DMS 273 treated with DMSO at 0.1 percent for 48 hours (cell line): ENCODE measurements at places on chromosomes 6 and 20.

DNA sequence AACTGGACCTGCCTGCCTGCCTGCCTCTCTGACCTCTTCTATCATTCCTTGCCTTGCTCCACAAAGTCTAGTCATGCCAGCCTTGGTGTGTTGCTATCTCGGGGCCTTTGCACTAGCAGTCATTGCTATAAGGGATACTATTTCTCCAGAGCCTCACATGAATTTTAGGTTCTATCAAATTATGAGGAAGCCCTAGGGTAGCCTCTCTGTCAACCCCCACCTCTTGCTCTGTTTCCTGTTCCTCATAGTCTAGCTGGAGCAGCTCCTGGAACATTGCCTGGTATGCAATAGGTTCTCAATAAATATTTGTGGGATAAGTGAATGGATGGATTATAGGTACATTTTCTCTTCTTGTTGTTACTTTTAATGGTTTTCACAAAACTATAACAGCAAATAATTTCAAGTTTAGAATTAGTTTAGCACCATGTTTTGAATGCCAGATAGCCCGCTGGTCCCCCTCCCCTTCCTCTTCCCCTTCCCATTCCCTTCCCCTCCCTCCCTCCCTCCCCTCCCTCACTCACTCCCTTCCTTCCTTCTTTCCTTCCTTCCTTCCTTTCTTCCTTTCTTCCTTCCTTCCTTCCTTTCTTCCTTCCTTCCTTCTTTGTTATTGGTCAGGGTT, 46.9 kb upstream of the DTNBP1 start:
- DNase-seq = no peak

GRCh38 chr20:33909331-33909921, 84.3 kb upstream of the RALY start:
- no peak for DNase-seq

DNA sequence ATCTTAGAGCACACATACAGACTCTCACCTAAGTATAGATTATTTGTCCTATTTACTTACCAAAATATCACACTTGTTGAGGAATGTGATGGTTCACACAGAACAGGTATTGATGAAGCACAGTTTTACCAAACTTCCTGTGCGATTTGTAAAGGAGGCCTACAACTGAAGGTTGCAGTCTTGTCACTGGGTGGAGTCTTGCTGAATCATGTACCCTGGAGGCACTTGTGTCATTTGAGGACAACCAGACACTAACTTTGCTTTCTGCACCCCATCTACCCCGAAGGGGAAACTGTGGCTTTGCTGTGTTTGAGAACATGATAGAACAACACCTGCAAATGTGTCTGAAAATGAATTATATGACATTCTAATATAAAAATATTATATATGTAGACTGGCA, 32.4 kb upstream of the HINT3 start:
- no peak for DNase-seq

DNA sequence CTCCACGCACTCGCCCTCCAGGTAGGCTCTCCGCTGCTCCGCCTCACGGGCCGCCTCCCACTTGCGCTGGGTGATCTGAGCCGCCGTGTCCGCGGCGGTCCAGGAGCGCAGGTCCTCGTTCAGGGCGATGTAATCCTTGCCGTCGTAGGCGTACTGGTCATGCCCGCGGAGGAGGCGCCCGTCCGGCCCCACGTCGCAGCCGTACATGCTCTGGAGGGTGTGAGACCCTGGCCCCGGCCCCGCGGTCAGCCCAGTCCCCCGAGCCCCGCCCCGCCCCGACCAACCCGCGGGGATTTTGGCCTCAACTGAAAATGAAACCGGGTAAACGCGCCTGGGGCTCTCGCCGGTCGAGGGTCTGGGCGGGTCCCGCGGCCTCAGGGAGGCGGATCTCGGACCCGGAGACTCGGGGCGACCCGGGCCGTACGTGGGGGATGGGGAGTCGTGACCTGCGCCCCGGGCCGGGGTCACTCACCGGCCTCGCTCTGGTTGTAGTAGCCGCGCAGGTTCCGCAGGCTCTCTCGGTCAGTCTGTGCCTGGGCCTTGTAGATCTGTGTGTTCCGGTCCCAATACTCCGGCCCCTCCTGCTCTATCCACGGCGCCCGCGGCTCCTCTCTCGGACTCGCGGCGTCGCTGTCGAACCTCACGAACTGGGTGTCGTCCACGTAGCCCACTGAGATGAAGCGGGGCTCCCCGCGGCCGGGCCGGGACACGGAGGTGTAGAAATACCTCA, 598 bp downstream of the HLA-B start:
- no peak for DNase-seq

GRCh38 chr6:167907837-167908681, 81.3 kb downstream of the AFDN start:
- DNase-seq = peak; percentile 20

DNA sequence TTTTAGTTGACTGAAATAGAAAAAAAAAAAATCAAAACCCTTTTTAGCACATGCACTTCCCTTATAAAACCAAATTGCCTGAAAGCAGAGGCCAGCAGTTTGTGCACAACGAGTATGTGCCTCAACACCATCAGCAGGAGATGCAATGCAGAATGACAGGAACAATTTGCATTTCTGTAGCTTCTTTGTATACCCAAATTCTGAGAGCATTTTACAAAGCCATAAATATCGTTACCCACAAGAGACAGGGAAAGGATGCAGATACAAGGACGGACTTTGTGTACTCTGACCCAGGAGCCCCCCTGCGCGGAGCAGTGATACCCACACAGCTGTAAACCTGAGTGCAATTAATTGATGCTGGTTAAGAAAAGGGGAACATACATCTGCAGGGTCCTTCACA, 285.6 kb downstream of the PRKN start:
- no peak for DNase-seq

DNA sequence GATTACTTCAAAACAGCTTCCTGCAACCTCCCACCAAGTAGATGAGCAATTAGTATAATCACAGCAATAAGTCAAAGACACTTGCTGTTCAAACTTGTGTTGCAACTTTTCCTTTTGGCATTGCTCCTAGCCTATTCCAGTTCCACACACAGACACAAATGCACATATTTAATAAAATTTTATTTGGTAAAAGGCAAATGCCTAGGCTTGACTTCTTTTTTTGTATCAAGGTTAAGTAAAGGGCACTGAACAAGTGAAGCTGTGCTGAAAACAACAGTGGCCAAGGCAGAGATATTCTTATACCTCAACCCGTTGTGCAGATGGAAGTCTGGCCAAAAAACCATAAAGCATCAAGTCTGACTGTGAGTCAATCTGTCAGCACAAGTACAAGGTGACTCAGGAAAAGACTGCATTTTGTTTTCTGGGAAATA, 708.4 kb upstream of the CITED2 start:
- DNase-seq = no peak

GRCh38 chr6:146857980-146858347, 259.2 kb downstream of the ADGB start:
- no peak for DNase-seq

DNA sequence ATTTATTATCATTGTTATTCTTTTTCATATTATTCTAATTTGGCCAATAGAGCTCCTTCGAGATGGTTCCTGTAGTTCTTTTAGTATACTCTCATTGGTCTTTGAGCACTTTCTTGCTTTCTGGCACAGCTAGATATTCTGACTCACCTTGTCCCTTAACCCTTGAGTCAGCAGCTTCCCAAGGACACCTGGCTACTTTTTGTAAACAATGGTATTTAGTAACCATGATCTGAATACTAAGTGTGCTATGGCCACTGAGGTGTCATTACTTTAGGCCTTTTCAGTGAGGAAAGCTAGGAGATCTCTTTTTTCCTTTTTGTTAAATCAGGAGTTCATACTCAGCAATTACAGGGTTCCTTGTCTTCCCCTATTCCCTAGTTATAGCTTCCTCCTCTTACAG, 126.5 kb upstream of the CITED2 start:
- DNase-seq = no peak

DNA sequence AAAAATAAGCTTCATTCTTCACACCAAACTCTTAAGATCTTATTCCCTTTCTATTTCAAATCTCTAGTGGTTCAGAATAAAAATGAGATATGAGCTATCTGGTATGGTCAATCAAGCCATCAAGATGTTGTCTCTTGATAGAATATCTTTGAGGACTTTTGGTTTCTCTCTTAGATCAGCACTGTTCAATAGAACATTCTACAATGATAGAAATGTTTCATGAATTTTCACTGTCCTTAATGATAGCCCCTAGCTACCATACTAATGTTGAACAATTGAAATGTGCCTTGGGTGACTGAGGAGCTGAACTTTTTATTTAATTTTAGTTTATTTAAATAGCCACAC, 24.1 kb upstream of the HINT3 start:
- no peak for DNase-seq

DNA sequence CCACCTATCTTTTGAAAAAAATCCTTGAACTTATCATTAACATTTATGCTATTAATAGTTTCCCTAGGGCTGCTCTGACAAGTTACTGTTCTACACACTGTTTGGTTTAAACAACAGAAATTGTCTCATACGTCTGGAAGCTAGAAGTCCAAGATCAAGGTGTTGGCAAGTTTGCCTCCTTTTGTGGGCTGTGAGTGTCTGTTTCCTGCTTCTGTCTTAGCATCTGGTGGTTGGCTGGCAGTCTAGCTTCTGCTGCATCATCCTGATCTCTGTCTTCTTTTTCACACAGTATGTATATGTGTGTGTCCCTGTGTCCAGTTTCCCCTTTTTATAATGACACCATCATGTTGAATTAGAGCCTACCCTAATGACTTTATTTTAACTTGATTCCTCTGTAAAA, 154.8 kb downstream of the RPS12 start:
- DNase-seq = no peak

GRCh38 chr6:27370391-27370790, 18.2 kb upstream of the ZNF391 start:
- no peak for DNase-seq

DNA sequence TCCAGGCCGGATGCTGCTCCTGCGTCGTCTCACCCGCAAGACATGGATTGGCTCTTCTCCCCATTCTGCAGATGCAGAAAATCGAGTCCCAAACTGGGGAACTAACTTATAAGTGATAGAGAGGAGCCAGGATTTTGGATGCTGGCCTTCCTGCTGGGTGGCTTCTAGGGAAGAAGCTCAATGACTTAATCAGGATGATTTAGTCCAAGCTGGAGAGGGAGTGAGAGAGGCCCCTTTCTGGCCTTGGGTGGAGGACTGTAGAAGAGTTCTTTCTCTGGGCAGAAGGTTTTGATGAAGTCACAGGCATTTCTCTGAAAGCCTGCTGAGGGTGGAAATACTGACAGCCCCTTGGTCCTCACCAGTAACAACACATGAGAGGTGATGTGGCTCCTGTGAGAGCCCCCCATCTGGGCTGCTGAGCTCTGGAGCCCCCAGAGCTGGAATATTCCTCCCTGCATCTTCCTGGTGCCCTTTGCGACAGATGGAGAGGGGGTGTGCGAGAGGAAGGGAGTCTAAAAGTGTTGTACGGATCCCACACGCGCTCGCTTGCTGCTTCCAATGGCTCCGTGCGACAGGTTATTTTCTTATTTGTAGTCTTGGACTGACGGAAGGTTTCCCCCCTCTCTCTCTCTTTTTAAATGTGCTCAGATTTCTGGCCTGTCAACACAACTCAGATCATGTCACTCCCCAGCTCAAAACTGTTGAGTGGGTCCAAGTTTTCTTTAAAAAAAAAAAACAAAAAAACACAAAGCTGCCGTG, 3.5 kb downstream of the SIRPA start:
- DNase-seq = no peak

GRCh38 chr6:31087494-31088089, 24.8 kb downstream of the C6orf15 start:
- DNase-seq = peak; percentile 20

- DNase-seq = no peak
These were observed 310.6 kb upstream of the MANEA start for GRCh38 chr6:95266537-95267258.

GRCh38 chr20:56393653-56394052, 1.2 kb downstream of the CSTF1 start:
- no peak for DNase-seq

- no peak for DNase-seq
These were observed 11.2 kb downstream of the SLC22A1 start for GRCh38 chr6:160132776-160133338.

DNA sequence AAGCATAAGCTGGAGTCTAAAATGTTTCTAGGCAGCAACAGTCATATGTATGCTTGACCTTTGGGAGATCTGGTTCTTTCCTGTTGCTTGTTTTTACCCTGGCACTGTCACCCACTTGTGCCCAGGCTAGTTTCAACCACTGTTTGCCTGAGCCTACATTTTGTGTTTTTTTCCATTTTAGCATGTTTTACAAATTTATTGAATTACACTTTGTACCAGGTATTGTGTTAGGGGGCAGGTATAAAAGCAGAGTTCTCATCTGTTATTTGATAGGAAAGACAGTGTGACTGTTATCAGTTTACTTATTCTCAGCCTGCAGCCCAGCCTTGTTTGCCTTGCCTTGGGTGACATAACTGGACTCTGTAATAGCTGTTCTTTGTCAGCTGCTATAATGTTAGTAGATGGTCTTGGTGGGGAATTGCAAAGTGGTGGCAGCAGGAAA, 147.0 kb downstream of the CDKAL1 start:
- DNase-seq = no peak

- no peak for DNase-seq
These were observed 17.3 kb downstream of the HRH3 start for GRCh38 chr20:62202676-62203377.

- no peak for DNase-seq
These were observed 559 bp downstream of the APMAP start for GRCh38 chr20:24991897-24992486.

- no peak for DNase-seq
These were observed 16.1 kb upstream of the CDK19 start for GRCh38 chr6:110831405-110831804.

DNA sequence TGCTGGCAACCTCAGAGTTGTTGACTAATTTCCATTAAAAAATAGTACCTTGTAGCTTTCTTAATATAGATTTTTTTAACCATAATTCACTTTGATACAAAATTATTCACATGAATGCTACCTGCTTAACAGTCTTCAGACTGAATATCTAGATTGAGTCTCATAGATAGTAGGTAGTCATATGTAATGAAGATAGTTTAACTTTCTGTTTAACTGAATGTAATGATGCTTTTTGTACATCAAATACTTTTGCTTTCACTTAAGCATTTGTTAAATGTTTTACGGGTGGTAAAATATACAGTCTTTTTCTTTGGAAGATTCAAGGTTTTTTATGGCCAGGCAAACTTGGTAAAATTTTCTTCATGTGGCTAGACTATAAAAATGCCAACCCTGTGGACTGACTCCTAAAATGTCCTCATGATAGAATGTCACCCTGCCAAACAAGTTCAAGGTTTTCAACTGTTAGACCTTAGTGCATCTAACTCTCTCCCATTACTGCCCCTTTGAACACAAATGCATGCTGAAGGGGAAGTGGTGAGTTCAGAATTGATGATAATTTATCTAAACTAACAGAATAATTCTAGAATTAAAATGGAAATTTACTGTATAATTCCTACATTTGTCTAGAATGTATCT, 16.4 kb downstream of the TBPL1 start:
- no peak for DNase-seq

GRCh38 chr6:123024976-123025375, 28.9 kb downstream of the CLVS2 start:
- no peak for DNase-seq

- no peak for DNase-seq
These were observed 2.5 kb downstream of the NTSR1 start for GRCh38 chr20:62710886-62711702.
